ENCODE measurements at places on chromosomes 16 and 17.

DNA sequence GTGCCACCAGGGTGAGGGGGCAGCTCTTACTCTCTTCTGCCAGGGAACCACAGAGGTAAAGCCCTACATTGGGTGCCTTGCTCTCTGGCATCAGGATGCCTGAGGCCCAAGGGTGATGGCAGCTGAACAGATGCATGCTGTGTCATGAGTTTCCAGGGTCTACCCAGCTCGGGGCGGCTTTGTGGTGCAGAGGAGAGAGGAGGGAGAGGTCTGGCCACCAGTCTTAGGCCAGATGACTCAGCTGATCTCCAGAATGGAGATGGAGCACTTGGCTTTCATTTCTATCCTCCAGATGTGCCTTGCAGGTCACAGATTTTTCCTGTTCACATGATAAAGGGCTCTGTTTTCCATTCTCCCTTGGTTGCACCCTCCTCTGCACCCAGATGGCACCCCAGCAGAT, 23.6 kb upstream of the USP22 start:
- DNase-seq, result no peak

- DNase-seq, result no peak
Measured at GRCh38 chr17:45918241-45918745, 23.9 kb downstream of the MAPT start.

- no peak for DNase-seq
Measured at GRCh38 chr17:35932586-35932985, 2.0 kb upstream of the RDM1 start.

GRCh38 chr17:75321506-75321905, 32.3 kb upstream of the SLC25A19 start:
- DNase-seq, result no peak

DNA sequence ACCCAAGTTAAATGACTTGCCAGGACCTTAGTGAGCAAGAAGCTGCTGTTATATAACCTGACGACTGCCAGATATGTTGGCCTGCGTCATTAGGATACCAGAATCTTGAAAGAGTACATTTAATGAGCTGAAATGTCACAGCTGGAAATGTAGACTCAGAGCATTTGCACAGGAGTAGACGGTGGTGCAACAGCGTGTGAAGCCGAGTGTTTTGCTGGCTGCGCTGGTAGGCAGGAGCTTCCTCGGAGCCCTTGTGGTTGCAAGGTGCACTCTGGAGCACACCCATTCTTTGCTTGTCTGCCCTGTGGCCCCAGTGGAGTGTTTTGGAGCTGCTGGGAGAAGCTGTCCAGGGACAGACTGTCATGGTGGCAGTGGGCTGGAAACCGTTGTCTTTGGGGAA, 79.3 kb downstream of the BANP start:
- no peak for DNase-seq

DNA sequence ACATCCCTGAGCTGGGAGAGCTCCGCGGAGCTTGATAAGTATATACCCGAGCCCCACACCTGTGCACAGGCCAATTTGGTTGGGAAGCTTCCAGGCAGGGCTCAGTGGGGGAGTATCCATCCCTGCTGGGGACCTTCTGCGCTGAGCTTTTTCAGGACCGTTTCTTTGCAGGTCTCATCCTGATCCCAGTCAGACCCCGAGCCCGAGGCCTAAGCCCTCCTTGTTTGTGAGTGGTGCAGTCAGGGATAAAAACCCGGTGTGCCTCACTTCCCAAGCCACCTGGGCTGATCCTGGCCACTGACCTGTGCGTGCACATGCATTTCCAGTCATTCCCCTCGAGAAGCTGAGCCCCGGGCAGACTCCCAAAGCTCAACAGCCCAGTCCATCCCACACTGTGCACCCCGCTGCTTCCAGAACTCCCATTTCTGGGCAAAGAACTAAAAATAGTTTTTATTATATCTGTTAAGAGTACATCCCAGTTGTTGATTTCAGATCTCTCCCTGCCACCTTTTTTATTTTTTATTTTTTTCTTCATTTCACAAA, 27.3 kb upstream of the NAT9 start:
- DNase-seq, result no peak

DNA sequence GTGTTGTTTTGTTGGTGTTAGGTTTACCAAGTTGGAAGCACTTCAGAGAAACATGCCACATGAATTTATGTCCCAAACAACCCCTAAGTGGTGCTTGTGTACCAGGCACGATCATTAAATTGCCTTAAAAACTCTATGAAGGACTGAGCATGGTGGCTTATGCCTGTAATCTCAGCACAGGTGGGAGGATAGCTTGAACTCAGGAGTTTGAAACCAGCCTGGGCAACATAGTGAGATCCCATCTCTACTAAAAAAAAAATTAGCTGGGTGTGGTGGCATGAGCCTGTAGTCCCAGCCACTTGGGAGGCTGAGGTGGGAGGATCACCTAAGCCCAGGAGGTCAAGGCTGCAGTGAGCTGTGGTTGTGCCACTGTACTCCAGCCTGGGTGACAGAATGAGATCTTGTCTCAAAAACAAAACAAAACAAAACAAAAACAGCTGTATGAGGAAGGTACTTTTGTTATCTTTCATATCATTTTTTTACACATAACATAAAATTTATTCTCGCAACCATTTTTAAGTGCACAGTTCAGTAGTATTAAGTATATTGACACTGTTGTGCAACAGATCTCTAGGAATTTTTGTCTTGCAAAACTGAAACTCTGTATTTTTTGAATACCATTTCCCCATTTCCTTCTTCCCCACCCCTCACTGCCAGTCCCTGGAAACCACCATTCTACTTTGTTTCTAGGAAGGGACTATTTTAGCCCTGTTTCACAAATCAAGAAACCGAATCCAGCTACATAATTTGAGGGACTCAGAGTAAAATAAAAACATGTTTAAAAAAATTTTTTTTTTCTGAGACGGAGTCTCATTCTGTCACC, 14.3 kb upstream of the RBBP6 start:
- no peak for DNase-seq

GRCh38 chr17:73609758-73610157, 34.5 kb downstream of the SDK2 start:
- no peak for DNase-seq

- peak; percentile 38 for DNase-seq
Measured at GRCh38 chr16:56950881-56951771, 10.6 kb upstream of the CETP start.

- DNase-seq, result no peak
Measured at GRCh38 chr17:622356-622755, 92.3 kb downstream of the VPS53 start.

- no peak for DNase-seq
Measured at GRCh38 chr16:4220358-4220757, 21.5 kb downstream of the SRL start.

GRCh38 chr17:8703001-8703400, 41.6 kb downstream of the CCDC42 start:
- no peak for DNase-seq

DNA sequence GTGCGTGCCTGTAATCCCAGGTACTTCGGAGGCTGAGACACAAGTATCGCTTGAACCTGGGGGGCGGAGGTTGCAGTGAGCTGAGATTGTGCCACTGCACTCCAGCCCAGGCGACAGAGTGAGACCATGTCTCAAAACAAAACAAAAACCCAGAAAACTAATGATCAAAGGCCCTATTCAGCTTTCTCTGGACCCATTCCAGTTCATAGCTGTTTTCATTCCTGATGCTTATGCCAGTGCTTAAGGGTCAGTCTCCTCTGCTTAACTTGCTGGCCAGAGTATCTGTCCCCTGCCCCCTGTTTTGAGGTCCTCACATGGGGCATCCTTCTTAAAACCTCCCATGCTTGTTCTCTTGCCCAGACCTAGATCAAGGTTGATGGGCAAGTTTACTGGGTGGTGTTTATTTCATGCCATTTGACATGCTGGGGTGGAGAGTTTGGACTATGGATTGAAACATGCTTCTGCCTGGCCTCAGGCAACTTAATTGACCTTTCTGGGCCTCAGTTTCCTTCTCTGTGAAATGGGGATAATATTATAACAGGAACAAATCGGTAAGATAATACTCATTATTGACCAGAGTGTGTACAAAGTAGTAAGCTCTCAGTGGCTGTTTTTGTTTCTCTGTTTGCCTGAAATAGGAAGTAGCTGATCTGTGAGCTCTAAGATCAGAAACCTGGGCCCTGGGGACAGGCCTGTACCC, 369.8 kb downstream of the CPPED1 start:
- no peak for DNase-seq

DNA sequence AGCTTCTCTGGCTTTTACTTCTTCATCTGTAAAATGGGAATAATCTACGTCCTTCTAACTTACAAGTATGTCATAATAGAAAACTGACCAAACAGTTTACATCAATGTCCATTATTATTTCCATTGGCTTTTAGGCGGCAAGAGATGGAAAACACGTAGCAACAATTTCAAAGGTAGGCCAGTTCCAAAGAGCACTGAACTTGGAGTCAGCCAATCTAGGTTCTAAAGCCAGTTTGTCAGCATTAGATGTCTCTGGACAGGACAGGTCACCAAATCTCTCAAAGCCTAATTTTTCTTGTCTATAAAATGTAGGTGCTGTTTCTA, 17.6 kb downstream of the HLF start:
- no peak for DNase-seq

DNA sequence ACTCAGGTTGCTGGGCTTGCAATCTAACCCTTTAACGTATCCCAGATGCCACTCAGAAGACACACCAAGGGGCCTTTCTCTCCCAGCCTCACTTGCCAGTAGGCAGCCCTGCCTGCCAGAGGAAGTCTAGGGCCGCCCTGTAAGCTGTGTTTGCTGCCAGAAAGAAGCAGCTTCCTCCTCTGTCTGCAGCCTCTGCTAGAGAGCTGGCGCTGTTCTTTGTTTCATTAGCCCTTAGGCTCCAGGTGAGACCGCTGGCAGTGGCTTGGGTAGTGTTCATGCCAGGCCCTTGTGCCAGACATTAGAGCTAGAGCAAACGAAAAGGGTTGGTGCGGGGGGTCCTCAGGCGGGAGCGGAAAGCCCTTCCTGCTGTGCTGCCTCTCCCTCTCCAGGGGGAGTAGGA, 8.9 kb downstream of the CTRL start:
- no peak for DNase-seq

DNA sequence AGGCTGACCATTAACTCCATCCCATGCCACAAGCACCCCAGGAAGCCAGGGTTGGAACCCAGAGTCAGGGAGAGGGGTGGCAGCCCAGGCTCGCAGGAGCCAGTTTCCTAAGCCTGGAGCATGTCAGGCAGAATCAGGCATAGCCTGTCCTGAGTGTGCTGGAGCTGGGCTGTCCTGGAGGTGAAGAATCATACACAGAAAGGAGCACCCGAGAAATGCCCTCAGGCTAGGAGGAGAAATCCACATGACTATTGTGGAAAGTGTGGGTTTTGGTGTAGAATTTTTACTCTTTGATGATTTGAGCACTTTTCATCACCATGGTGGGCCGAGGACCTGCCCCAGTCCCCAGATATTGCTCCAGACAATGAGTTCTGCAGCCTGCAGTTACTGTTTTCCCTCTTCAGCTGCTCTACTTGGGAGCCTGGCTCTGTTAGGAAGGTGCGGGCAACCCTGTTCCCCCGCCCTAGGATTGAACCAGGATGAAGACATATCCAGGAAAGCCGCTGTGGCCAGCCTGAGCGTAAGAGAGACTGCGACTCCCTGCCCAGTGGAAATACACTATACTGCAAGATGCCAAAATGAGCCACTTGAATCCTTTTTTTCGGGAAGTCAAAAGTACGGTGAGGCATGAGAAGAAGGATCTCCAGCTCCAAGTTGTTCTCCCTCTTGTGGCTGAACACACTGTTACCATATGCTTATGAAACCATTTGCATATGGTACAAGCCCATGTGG, 29.0 kb upstream of the HEATR6 start:
- no peak for DNase-seq

- no peak for DNase-seq
Measured at GRCh38 chr17:27326585-27326984, 32.7 kb downstream of the WSB1 start.

- DNase-seq, result peak; percentile 5
Measured at GRCh38 chr17:7191571-7192270, 12.6 kb upstream of the ASGR1 start.

DNA sequence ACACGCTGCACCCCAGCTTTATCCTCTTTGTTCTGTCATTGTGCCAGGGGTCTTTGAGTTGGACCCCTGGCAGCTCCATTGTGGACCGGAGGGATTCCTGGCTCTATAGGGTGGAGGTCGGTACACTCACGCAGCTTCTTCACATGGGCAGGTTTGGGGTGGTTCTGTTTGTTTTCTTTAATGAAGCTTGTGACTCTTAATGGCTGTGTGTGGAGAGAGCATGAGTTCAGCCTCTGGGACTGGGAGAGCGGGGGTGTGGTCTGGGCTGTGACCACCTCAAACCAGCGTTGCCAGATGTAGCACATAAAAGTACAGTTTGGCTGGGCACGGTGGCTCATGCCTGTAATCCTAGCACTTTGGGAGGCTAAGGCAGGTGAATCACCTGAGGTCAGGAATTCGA, 21.2 kb upstream of the NAGLU start:
- DNase-seq, result no peak

DNA sequence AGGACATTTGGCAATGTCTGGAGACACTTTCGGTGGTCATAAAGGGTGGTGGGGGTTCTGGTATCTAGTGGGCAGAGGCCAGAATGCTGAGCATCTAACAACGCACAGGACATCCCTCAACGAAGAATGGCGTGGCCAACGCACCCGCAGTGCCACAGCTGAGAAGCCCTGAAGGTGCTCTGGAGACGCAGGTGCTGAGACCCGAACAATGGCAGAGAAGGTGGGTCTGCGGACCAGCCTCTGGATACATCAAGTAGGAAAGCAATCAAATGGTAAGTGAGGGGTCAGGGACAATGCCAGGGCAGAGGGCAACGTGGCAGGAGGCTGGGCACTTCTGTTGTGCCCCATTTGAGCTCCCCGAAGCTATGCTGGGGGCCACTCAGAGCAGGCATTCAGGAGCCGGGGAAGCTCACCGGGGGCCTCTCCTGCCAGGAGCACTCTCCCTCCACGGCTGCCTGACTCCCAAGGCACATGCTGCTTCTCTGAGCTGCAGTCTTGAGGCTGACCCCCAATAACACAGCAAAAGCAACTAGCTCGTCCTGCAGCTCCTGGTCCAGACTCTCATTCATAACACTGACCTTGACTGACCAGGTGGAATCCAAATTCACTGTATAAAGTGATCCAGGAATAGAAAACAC, 26.0 kb downstream of the SPHK1 start:
- no peak for DNase-seq

GRCh38 chr16:1530883-1531637, 2.4 kb upstream of the TMEM204 start:
- DNase-seq, result no peak

GRCh38 chr16:61763013-61763412, 273.2 kb downstream of the CDH8 start:
- DNase-seq, result no peak

DNA sequence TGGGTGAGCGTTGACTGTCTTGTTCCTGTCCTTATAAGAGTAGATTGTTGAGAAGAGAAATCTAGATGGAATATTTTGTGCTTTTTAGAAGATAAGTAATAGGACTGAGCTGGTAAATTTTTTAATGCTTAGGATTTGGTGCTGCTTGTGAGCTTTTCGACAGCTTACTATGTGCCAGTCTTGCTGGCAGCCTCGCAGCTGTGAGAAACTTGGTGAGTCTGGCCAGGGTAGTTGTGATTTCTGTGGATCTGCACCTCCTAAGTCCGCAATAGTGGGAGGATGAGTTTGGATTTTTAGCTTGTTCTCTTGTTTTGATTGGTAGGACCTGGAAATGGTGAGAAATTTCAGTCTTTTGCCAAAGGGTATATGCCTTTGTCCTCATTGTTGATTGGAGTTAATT, 3.6 kb downstream of the SOCS7 start:
- DNase-seq, result no peak

GRCh38 chr17:55518510-55518909, 7.3 kb upstream of the SMIM36 start:
- DNase-seq, result no peak

All from substantia nigra (tissue), 51 donors.